ENCODE measurements at places on chromosomes 16 and 17.

DNA sequence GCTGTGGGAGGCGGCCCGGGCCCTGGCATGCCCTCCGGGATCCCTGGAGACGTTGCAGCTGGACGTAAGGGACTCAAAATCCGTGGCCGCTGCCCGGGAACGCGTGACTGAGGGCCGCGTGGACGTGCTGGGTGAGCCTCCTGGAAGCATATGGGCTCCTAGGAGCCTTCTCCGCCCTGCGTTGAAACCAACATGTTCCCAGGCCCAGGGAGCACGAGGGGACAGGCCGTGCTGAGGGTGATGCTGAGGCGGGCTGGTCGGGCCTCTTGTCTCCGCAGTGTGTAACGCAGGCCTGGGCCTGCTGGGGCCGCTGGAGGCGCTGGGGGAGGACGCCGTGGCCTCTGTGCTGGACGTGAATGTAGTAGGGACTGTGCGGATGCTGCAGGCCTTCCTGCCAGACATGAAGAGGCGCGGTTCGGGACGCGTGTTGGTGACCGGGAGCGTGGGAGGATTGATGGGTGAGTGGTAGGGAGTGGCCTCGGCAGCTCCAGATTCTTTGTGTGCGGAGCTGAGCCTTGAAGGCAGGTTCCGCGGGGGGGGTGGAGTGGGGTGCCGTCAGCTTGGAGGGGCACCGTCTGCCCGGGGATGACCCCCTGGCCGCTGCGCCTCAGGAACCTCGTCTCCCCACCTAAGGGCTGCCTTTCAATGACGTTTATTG is 567 bp downstream of the HSD17B1 start:
- DNase-seq, result no peak

GRCh38 chr17:45307290-45308015 is 9.4 kb downstream of the MAP3K14 start:
- peak; percentile 81 for DNase-seq

DNA sequence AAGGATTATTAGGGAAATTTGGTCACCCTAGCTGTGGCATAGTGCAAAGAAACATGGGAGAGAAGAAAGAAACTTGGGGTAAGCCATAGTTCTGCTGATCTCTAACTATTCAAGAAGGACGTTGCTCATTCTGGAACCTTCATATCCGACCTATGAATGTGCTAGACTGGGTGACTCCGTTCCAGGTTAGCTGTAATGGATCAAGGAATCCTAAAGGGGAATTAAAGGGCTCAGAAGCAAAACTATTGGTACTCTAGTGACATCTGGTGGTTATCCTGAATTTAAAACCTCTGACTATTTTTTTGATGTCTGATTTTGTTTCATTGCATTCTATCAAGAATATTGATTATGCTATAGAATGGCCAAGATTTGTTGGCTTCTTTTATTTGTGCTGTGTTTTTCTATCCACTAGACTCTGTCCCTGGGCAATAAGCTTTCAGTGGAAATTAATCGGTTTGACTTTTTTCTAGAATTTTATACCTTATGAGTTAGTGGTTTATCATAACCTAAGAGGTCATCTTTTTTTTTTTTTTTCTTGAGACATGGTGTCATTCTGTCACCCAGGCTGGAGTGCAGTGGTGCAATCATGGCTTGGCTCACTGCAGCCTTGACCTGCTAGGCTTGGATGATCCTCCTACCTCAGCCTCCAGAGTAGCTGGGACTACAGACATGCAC is 19.5 kb downstream of the PCTP start:
- peak; percentile 69 for DNase-seq

- no peak for DNase-seq
Observed at GRCh38 chr16:75088216-75088615, 28.4 kb downstream of the LDHD start.

Measured in KBM-7 (cell line).